Psoas muscle (tissue), 8 donors: ENCODE measurements at places on chromosomes 5 and 9. TPM values are rescaled to one million over a fixed set of nuclear protein-coding genes. Genes with fewer than 3 reads are reported as not detected.

Gene SPATA6L
- 0.79 TPM for total RNA-seq

Gene SOX30
- not detected for total RNA-seq

Gene LCN1
- total RNA-seq, result not detected

Gene FRMD3
- 27.5 TPM for total RNA-seq

Gene ECSCR
- total RNA-seq, result 16.2 TPM

Gene TPPP
- 5.7 TPM for total RNA-seq

Gene KCTD16
- total RNA-seq, result not detected

DNA sequence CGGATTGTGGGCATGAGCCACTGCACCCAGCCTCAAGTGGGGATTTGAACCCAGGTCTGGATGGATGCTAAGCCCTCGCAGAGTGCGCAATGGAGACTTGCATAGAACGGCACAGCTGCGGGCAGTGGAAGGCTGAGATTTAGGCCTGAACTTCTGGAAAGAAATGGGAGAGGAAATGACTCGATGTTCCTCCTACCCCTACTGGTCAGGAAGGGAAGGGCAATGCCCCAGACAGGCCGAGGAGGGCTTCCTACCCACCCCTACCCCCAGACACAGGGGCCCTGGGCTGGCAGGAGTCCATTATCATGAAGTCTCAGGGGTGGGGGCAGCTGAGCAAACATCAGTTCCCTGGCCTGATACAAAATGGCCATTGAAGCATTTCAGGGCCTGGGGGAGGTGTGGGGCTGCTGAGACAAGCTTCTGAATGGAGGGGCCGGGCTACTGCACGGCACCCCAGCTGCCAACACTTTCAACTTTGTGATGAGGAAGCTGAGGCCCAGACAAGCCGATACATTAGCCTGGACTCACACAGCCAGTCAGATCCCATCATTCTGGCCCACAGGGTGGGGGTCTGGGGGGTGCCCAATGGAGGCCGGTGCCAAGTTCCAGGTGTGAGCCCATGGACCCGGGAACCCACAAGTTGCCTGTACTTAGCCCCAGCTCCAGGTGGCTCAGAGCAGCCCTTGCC lies 13.5 kb upstream of the WDR38 start:
- no peak for DNase-seq

GRCh38 chr5:59328709-59329296 lies 564.7 kb downstream of the PDE4D start:
- DNase-seq, result peak; percentile 69

GRCh38 chr9:91119142-91119541 lies 242.6 kb downstream of the AUH start:
- no peak for DNase-seq

GRCh38 chr5:149631506-149631905 lies 50.2 kb downstream of the ARHGEF37 start:
- no peak for DNase-seq

GRCh38 chr5:38670878-38671277 lies 114.4 kb upstream of the LIFR start:
- DNase-seq, result peak; percentile 51

- DNase-seq, result no peak
Observed at GRCh38 chr5:132233081-132233480, 5.4 kb upstream of the P4HA2 start.

GRCh38 chr5:107275333-107275732 lies 395.4 kb downstream of the EFNA5 start:
- no peak for DNase-seq

DNA sequence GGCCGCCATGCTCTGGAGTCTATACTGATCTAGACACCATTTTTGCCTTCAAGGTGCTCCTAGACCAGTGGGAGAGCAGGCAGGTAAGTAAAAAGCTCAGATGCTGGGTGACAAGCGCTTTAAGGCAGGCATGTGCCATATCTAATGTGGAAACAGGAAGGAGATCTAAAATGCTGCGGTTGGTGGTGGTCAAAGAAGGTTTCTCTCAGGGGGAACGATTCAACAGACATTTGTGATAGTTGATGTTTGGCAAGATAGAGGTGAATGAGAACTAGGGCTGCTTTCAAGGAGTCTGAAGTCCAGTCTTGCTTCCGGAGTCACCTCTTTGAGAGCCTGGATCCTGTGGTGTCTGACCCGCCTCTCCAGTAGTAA lies 146.2 kb upstream of the KLF4 start:
- DNase-seq, result no peak

- DNase-seq, result peak; percentile 23
Observed at GRCh38 chr9:69204849-69205248, 30.8 kb downstream of the TJP2 start.

DNA sequence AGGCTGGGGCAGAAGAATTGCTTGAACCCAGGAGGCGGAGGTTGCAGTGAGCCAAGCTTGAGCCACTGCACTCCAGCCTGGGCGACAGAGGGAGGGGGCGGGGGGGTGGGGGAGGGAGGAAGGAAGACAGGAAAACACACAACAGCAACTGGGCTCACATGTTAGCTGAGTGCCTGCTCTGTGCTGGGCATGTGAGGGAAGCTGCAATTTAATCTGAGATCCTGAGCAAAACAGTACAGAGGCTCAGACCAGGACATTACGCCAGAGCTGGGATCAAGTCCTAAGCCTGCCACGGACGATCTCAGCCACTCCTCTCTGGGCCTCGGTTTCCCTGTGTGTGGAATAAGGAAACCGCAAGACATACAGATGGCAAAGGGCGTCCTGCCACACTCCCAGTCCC lies 119.1 kb downstream of the VAV2 start:
- DNase-seq, result no peak

- DNase-seq, result no peak
Observed at GRCh38 chr5:112576298-112576925, 157.3 kb upstream of the EPB41L4A start.

GRCh38 chr9:27340961-27341511 lies 44.1 kb upstream of the EQTN start:
- DNase-seq, result no peak

DNA sequence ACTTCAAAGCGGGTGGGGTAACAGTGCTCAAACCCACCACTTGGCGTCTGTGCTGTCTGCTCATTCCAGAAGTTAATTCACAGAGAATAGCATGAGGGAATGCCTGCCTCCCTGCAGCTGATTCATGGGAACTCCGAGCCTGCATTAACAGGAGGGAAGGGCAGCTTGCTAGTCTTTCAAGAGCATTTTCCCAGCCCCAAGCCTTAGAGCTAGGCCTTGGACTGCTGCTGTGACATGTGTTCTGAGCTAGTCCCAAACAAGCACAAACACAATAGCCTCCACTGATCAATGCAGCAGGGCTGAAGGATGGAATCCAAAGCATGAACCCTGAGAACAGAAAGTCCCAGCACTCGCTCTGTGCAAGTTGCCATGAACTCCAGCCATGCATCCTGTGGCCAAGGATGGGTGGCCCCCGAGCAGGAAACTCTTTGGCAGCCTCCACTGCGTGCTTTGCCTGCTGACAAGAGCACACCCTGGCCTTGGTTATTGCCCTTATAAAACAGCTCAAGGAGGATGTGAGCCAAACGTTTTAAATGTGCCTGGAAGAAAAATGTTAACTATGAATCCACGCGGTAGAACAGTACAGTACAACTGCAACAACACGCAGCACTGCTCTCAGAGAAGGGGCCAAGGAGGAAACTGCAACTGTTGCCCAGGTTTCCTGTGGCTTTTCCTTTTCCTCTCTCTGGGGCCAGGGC lies 653.1 kb upstream of the KLF4 start:
- DNase-seq, result peak; percentile 92

DNA sequence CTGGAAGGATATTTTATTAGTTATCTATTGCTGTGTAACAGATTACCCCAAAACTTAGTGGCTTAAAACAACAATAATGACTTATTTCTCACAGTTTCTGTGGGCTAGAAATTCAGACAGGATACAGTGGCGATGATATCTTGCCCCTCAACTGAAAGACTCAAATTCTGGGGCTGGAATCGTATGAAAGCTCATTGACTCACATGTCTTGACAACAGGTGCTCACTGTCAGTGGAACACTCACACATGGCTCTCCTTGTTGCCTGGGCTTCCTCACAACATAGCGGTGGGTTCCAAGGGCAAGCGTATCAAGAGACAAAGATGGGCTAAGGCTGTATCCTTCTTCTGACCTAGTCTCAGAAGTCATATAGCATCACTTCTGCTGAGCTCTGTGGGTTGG lies 3.7 kb upstream of the GNPDA1 start:
- DNase-seq, result no peak

DNA sequence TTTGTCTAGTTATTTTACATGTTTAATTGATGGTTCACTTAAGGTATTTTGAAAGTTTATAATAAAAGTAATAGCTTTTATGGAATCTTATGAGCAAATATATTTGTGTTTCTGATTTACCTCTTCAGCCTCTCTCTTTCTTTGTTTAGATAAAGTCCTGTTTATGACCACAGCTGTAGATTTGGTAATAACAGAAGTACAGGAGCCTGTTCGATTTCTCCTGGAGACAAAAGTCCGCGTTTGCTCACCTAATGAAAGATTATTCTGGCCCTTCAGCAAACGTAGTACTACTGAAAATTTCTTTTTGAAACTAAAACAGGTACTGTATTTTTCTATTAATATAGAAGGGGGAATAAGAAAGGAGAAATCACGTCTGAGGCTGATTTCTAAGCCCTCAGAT lies 35.0 kb upstream of the GPR21 start:
- DNase-seq, result no peak

GRCh38 chr9:96449845-96450612 lies at the start of gene HABP4:
TSS of gene HABP4 (plus strand) at chr9:96450169. CDS start at chr9:96450280, 111 bp downstream.
- DNase-seq, result peak; percentile 98

GRCh38 chr9:76693912-76694311 lies 70.3 kb upstream of the PCA3 start:
- no peak for DNase-seq

DNA sequence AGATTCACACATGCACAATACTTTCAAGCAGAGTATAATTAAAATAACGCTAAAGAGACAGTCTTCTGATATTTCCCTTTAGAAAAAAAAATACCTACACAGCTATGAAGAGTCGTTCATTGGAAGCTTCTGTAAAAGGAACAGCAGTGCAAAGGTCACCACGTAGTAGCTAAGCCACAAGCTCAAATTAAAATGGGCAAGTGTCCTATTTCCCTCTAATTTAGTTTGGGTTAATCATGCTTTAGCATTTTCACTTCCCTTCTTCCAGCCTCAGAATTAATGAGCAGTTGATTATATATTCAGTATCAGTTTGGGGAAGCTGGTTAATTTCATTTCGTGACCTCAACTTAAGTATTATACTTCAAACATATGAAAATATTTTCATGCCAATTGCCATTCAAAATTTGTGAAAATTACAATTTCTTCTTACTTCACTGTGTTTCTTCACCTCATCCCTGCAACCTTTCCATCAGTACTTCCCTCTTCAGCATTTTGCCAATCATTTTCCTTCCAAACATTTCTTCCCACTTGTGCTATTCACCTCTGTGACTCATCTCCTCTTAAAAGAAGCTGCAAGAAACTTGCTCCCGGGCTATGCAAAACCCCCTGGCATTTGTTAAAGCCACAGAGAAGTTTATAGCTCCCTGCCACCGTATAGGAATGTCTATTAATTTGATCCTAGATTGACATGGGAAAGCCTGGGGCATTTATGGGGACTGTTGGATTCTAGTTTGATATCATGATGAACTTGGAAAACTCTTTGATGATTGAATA lies 83.0 kb downstream of the DMRTA1 start:
- DNase-seq, result no peak

DNA sequence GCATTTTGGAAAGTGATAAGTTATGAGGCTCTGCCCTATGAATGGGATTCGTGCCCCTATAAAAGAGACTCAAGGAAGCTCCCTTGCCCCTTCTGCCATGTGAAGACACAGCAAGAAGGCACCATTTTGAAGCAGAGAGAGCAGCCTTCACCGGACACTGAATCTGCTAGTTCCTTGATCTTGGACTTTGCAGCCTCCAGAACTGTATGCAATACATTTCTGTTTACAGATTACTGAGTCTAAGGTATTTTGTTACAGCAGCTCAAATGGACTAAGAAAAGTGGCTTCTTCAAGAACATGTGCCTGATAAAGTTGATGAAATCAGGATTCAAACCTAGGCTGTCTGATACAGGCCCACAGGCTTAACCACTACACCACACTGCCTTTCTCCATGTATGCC lies 131.6 kb upstream of the MAP3K1 start:
- DNase-seq, result no peak

DNA sequence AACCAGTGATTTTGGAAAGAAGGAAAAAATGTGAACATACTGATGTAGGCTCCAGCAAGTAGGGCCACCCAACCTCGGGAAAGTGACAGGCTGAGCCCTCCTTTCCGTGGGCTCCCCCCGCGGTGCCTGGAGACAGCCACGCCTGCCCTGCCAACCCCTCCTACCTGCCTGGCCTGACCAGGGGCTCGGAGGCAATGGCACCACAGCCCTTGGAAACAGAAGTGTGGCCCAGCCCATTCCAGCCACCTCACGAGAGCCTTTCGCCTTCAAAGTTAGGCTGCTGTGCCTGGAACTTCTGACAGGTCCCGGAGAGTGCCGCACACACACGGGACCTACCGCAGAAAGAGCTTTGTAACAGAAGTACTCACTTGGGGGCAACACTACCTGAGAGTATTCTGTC lies 49.5 kb upstream of the LRRC14B start:
- DNase-seq, result no peak

- DNase-seq, result no peak
Observed at GRCh38 chr9:99593610-99594009, 228.1 kb upstream of the NR4A3 start.

DNA sequence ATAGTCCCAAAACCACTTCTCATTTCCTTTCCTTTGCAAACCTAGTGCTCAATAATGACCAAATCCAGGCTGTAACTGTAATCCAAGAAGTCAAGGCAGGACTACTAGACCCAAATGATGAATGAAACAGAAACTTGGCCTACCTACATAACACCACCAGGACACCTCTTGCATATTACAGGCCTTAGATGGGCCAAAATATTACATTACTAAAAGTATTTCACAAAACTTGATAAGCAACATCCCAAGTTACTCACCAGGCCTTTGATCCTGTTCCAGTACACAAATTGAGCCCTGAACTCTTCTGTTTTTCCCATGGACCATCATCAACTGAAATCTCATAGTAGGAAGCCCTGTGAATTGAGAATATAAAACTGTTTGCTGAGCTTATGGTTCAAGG lies 34.8 kb downstream of the NADK2 start:
- no peak for DNase-seq

DNA sequence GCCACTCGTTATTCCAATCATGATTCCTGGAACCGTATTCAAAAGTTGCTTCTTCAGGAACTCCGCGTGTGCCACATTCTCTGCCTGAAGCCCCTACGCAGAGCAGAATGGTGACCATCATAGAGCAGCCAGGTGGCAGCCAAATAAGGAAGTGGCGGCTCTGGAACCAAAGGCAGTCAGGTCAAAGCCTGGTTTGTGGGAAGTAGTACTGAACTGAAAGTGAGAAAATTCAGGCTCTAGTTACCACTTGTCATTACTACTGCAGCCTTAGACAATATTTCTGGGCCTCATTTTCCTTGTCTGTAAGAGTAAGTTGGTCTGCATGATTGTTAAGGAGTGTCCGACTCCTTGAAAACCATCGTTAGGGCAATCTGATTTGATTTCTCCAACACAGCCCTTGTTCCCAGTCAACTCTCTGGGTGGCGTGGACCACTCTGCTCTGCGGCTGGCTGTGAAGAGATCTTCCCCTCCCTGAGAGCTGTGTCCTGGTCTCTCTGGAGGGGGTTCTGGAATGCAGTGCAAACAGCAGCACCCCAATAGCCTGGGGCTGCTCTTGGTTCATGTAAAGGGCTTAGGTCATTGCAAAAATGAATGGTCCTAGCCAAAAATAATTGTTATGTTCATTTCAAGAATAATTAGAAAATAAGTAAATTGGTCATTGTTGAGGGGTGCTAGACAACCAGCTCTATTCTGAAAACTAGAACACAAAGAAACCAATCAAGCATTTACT lies 102.4 kb downstream of the MED27 start:
- no peak for DNase-seq
